ENCODE measurements at places on chromosomes 5 and 9.

DNA sequence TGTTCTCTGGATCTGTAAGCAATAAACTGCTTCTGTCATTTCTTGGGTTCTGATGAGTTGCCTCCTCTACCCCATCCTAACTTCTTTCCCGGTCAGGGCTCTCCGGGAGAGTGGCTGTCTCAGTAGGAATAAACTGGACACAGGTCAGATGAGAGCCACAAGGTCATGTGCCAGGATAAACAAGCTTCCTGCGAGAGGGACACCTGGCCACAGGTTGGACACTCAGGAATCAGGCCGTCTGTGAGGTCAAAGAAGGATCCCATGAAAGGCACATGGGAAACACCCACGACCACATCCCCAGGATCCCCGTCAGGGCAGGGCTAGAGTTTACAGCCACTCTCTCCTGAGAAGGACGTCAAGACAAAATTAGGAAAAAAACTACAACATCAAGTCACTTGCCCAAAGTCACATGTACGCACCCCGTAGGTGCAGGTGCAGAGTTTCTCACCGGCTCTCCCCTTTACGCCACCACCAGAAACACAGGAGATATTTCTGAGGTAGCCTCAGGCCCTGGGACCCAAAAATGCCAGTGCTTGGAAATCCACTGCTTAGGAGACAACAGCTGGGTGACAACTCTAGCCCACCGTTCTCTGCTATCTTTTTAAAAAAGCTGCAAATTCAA lies 28.7 kb downstream of the CCT5 start:
- DNase-seq: no peak

- DNase-seq: no peak
These were observed 1.2 kb downstream of the MAPK9 start for GRCh38 chr5:180290568-180291233.

GRCh38 chr9:107606149-107606790 lies 116.7 kb upstream of the KLF4 start:
- no peak for DNase-seq

GRCh38 chr9:18849890-18850677 lies 182.9 kb downstream of the SAXO1 start:
- no peak for DNase-seq

DNA sequence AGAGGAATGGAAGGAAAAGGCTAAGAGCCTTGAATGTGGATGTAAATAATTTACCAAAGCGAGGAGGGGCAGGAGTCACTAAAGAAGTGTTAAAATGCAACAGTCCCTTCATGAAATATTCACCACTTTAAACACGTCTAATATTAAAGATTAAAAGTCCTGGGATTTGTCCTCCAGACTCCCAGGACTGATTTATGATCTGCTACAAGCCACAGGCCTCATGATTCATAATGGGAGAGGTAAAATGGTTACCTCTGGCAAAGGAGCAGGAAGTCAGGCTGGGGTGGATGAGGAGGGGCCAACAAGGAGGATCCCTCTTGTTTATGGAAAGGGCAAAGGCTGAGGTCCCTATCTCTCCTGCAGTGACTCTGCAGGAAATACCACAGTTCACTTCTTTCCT lies 292.4 kb downstream of the TRIM32 start:
- no peak for DNase-seq

DNA sequence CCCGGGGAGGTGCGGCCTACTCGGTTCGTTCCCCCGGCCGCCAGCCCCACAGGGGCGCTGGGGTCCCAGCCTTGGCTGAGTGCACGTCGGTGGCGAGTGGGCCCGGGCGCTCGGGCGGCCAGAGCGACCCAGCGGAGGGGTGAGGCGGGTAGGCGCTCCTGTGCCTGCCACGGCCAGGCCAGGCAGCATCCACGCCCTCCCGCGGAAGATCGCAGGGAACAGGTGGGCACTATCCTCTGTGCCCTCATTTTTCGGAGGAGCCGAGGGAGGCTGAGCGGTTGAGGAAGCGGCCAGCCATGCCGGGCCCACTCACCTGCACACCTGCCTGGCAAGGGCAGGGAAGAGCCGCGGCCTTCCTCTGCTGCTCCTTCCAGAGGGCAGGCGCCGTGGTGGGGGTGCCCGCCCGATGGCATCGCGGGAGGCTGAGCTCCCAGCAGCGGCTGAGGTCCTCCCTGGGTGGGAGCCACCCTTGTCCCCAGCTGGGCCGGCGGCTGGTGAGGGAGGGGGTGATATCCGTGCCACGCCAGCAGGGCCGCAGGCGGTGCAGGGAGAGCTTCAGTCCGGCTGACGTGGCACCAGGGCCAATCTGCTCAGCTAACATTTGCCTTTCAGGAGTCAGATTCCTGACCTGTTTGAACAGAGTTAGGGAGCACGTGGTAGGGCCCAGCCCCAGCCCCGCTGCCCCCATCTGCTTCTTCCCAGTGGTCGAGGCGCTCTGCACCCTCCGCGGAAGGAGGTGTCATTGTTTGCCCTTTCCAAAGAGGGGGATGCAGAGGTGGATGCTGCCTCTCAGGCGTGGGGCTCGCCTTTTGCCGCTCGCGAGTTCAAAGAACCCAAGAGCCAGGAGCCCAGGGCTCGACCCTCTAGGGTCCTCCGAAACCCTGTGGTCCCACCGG lies 1.6 kb upstream of the SEC16A start:
- DNase-seq: no peak

- DNase-seq: no peak
These were observed 95.1 kb upstream of the CCNG1 start for GRCh38 chr5:163342306-163342705.

DNA sequence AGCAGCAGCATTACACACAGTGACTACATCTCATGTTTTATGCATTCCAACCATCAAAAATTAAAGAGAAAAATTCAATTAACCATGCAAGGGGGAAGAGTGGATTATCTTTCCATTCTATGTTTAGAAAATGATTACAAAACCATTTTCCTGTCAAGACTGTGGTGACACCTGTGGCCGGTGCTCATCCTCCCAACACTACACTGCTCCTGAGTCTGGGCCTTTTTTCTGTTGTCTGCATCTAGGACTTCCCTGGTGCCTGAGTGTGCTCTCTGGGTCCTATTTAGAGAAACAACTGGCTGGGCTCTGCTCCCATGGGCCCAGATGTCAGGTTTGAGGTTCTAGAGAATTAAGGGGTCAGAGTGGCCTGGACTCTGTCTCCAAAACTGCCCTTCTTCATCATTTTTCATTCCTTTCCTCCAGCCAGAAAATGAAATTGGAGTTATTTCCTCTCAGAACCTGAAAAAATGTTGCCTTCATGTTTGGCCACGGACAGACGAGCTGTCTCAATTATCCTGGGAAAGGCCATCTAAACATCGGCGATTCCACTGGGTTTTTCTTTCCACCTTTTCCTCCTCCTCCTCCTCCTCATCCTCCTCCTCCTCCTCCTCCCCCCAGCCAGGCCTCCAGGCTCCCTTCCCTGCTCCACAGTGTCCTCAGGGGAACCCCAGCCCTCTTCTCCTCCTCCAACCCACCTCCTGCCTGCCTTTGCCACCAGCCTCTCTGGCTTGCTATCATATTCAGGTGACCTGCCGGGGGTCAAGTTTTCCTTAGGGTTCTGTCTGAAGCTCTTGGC lies 11.4 kb upstream of the ARSI start:
- no peak for DNase-seq

DNA sequence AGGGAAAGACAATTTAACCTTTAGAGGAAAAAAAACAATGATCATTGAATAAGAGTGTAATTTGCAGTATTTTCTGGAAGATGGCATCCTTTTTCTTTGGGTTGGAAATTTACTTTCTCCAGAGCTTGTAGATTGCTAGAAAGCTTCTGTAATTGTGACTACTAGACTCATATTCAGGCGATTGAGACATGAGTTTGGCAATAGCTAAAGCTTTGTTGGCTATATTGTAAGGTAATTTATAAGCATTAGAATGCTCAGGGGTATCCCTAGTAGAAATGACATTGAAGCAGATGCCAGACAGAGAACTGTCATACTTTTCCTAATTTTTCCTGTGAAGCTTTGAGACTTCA lies 115.3 kb downstream of the UNC13B start:
- no peak for DNase-seq

Measured in Panc1 (cell line).